ENCODE measurements at places on chromosomes 2 and 18. TPM values are rescaled to one million over a fixed set of nuclear protein-coding genes. Genes with fewer than 3 reads are reported as not detected.

Gene C2orf92
- total RNA-seq, result 18.4 TPM

Gene NEB
- 1.7 TPM for total RNA-seq

Gene TTN
- total RNA-seq, result 7.6 TPM

Gene LMAN2L
- total RNA-seq, result 13.1 TPM

Gene ALPP
- total RNA-seq, result not detected

Gene DNAJC27
- 13.2 TPM for total RNA-seq

Gene ARHGAP15
- total RNA-seq, result 22.6 TPM

Gene ATAD2B
- 39.0 TPM for total RNA-seq

Gene TMEM163
- total RNA-seq, result not detected

Gene MOGAT1
- not detected for total RNA-seq

Gene POTEE
- total RNA-seq, result not detected

Gene GKN1
- total RNA-seq, result not detected

Gene EMILIN1
- total RNA-seq, result 70.8 TPM

Gene SPC25
- not detected for total RNA-seq

Gene RND3
- total RNA-seq, result 73.5 TPM

Gene WDR75
- total RNA-seq, result 46.0 TPM

Gene C2orf78
- not detected for total RNA-seq

Gene HOXD13
- total RNA-seq, result not detected

DNA sequence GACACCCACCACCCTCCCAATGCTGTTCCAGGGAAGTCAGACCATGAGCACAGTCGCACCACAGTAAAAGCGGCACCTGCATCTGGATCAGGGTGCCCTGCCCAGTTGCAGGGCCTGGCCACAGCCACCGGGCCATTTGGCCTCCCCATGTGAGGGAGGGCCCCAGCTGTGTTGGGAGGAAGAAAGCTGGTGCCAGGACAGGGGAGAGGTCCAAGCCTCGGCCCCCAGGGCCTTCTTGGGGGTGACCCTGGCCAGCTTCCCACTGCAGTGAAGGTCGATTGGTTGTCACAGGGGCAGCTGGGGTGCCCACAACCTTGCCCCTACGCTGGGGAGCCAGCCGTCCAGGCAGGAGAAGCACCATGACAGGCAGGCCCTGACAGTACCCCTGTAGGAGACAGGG lies 183.2 kb upstream of the RAB6C start:
- no peak for DNase-seq

GRCh38 chr2:75606761-75607399 lies 39.7 kb upstream of the MRPL19 start:
- DNase-seq, result no peak

DNA sequence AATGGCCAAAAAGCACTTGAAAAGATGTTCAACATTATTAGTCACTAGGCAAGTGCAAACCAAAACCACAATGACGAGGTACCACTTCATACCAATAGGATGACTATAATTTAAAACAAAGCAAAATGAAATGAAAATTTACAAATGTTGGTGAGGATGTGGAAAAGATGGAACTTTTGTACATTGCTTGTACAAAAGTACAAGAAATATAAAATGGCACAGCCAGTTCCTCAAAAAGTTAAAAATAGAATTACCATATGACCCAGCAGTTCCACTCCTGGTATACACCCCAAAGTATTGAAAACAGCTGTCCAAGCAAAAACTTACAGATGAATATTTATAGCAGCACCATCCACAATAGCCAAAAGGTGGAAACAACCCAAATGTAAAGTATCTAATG lies 107.8 kb upstream of the XPO1 start:
- no peak for DNase-seq

DNA sequence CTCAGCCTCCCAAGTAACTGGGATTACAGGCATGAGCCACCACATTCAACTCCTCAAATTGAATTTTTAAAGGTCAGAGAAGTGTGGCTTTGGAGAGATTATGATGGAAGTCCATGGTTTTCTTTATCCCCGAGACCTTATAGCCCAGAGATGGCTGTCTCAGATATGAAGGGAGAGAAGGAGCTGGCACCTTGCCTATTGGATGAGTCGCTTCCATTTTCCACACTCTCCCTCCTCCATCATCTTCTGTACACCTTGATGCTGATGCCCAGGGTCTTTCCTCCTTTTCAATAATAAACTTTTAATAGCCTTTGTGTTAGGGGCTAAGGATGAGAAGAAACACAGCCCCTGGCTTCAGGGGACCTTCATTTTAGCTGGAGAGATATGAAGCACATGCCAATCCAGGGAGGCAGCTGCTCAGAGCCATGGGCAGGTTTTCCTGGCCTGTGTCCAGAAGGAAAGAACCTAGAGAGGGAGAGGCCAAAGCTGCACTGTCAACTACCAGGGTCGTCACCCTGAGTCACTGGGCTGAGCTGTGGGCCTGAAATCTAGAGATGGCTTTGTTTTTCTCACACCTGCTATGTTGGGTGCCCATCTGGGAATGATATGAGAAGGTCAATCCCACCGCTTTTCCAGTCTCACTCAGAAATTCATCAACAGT lies 146.0 kb upstream of the SERTAD2 start:
- DNase-seq, result no peak

GRCh38 chr2:174957050-174957449 lies 48.1 kb downstream of the CHN1 start:
- no peak for DNase-seq

DNA sequence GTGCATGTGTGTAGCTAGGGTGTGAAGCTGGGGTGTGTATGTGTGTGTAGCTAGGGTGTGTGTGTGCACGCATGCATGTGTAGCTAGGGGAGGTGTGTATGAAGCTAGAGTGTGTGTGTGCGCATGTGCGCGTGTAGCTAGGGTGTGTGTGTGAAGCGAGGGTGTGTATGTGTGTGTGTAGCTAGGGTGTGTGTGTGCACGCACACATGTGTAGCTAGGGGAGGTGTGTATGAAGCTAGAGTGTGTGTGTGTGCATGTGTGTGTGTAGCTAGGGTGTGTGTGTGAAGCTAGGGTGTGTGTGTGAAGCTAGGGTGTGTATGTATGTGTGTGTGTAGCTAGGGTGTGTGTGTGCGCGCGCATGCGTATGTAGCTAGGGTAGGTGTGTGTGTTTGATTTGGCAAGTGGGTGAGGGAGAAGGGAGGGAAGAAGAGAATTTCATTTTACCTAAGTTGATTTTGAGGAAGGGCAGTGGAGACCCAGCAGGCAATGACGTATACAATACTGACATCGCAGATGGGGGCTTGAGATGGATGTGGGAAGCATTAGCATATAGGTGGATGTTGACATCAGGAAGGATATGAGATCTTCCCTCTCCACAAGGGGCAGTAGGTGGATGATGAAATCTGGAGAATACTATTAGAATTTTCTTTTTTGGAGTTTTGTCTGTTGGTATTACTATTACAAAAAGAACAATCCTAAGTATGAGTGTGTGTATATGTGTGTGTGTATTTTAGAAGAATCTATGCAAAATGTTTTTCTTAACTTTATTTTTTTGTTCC lies 70.7 kb downstream of the PRELID3A start:
- no peak for DNase-seq

GRCh38 chr2:176960736-176961520 lies 251.7 kb upstream of the HNRNPA3 start:
- DNase-seq, result no peak

GRCh38 chr2:180983468-180984242 lies 3.2 kb downstream of the UBE2E3 start:
- DNase-seq, result no peak

DNA sequence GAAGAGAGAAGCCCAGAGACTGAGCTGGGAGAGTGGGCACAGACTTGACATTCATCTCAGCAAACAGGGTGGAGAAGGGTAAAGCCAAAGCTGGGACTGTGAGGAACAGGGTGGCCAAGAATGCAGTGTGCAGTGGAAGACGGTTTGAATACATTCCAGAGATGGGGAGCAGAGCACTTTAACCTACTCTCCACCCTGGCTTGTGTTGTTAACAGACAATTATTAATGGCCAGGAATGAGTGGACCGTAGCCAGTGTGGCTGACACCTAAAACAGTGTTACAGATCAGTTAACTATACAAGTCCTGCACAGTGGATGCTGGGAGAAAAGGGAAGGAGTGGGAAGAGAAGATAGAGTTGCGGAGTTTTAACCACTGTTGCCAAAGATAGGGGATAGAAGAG lies 7.4 kb upstream of the NAB1 start:
- DNase-seq, result no peak

- DNase-seq, result no peak
These were observed 287.1 kb upstream of the MGAT5 start for GRCh38 chr2:133966720-133967304.

DNA sequence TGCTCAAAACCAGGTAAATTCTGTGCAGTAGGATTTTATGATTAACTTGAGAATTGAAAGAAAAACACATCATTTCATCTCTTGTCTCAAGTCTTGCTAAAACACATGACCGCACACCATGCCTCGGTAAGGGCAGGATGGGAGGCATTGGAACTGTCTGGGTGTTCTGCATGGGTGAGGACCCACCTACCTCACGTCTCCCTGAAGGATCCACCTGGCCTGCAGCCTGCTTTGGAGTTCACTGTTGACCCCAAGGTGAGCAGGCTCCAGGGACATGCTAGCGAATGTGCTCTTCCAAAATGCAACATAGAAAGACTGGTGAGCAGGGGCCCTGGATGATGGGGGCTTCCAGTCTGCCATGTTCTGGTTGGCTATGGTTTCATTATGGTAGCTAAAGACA lies 131.5 kb downstream of the NCK2 start:
- DNase-seq, result no peak

- no peak for DNase-seq
These were observed 1060.6 kb upstream of the FANCL start for GRCh38 chr2:59301466-59302402.

GRCh38 chr2:160816916-160817499 lies 323.4 kb upstream of the RBMS1 start:
- no peak for DNase-seq

DNA sequence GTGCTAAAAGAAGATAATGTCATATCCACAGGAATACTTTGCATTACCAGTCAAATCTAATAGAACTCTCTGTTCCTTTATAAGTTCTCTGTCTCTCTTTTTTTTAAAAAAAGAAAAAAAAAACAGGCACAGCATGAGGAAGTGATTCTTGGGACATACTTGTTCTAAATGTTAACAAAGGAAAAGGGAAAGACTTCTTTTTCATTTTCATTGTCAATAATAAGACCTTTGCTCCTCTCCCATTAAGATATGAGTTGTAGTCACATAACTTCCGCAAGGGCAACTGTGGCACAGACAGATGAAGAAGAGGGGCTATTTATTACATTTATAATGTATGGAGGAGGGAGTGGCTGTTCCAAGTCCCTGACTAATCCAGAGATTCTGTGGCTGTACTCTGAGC lies 4.7 kb downstream of the CD302 start:
- no peak for DNase-seq

GRCh38 chr2:160390544-160391455 lies 102.8 kb downstream of the RBMS1 start:
- DNase-seq, result no peak

DNA sequence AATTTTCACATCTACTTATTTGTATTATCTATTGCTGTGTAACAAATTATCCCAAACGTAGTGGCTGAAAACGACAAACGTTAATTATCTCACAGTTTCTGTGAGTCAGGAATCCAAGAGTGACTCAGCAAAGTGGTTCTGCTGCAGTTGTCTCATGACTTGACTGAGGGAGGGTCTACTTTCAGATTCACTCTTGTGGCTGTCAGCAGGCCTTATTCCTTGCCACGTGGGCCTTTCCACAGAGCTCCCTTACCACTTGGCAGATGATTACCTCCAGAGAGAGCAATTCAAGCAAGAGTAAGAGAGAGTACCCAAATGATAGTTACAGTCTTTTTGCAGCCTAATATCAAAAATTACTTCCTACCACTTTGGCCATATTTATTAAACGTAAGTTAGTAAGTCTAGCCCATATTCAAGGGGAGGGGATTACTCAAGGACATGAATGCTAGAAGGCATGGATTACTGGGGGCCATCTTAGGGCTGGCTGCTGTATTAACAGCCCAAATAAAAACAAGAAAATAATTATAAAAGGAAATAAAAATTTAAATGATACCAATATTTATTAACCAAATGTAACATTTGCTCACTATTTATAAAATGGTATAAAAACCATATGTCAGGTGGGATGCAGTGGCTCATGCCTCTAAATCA lies 48.7 kb upstream of the NBEAL1 start:
- no peak for DNase-seq

DNA sequence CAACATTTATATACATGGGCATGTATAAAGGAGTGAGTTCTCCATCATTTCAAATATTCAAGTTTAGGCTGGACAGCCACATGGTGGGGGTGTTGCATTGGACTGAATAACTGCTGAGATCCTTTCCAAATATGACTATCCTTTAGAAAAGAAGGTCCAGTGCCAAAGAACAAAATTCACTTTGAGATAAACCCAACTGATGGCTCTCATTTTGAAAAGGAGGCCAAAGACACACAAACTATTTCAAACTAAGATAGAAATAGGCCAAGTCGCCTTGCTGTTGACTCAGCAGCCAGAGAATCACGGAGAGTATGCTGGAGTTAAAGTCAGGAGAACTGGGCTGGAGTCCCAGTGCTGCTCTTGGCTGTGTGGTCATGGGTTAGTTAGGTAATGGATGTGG lies 204.5 kb upstream of the LRATD1 start:
- DNase-seq, result peak; percentile 41

DNA sequence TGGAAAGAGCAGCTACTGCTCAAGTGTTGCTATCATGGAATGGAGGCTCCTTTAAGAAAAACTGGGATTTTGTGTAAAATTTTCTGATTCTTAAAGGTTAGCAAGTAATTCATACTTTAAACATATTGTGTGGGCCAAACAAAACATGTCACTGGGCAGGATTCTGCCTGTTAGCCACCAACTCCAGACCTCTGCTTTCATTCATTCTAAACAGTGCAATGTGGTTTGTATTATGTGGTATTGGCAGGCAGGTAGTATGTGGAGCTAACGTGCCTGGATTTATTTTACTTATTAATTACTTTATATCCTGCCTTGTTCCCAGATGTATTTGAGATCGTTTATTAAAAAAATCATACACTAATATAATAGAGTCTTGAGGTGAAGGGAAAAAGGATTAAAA lies 1521.3 kb upstream of the ACVR2A start:
- DNase-seq, result no peak

DNA sequence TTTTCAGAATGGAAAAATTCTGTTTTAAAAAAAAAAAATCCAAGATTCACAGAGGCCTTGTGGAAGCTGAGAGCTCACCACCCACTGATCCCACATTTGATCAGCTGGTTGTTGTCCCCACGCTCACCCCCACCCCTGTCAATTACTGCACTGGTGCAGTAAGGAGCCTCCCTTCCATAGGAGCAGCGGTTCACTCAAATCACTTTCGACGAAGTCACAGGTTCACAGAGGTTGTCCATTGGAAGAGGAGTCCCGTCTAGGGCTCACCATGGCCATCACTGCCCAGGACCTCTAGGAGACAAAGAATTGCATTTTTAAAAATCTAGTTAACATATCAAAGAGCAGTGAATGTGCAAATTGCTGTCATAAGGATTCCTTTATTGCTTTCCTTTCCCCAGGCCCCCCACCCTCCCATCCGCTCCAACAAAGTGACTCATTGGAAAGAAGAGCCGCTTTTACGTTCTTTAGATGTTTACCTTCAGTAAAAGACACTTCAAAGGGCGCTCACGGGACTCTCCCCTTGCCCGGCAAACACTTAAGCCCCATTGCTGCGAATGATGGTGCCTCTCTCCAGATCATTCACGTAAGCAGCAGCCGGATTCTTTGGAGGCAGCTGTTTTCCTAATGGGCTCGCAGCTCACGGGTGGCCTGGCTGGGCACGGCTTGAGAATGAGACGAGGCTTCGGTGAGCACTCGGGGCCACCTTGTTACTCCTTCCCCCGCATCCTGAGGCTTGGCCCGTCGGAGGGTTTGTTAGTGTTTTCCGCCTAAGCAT lies 165.5 kb upstream of the SALL3 start:
- DNase-seq, result no peak
